ENCODE measurements at places on chromosomes 7 and 10. TPM values are rescaled to one million over a fixed set of nuclear protein-coding genes. Genes with fewer than 3 reads are reported as not detected.

DNA sequence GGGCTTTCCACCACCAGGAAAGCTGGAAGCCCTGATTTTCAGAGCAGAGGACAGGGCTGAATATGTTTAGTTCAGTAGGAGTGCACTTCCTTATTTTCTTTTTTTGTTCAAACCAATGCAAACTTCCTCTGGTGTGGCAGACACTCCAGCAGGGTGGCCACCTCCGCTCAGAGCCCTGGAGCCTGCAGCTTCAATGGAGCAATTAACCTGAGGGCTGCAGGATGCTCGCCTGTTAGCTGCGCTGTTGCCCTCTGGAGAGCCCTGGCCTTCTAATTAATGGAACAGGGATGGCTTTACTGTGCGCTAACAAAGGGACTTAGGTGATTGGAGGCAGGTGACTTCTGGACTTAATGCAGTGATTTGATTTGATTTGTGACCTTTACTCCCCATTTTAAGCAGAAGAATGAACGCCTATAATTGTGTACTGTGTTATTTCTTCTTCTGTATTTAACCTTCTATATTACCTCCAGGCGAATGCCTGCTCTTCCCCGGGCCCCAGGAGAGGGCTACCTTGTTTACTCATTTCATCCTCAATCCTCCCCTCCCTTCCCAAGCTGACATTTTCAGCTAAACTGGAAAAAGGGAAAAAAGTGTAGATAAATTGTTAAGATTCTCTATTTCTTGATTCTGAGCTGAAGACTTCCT is 123.0 kb upstream of the CTBP2 start:
- DNase-seq = peak; percentile 8

Gene EVX1
- polyA plus RNA-seq = 0.12 TPM

Gene MYO1G
- 0.62 TPM for polyA plus RNA-seq

GRCh38 chr7:28960071-28960840 is 2.1 kb upstream of the TRIL start:
- no peak for DNase-seq

Gene FOXI2
- polyA plus RNA-seq = 2.0 TPM

Gene SAP25
- polyA plus RNA-seq = 9.6 TPM

DNA sequence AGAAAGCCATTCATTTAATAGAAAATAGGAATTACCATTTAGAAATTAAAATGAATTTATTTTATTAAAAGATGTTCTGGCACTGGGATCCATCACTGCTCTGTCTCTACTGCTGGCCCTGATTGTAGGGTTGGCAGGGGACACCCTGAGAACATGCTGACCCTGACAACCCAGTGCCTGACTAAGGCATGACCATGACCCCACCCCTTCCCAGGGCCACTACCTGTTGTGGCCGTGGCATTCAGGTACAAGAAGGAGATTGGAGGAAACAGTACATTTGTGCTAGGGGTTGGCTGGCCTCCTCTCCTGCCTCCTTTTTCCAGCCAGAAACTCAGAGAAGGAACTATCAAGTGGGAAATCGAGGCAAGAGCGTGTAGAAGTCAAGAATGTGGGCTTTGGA is 197.0 kb upstream of the ZMIZ1 start:
- DNase-seq = no peak

DNA sequence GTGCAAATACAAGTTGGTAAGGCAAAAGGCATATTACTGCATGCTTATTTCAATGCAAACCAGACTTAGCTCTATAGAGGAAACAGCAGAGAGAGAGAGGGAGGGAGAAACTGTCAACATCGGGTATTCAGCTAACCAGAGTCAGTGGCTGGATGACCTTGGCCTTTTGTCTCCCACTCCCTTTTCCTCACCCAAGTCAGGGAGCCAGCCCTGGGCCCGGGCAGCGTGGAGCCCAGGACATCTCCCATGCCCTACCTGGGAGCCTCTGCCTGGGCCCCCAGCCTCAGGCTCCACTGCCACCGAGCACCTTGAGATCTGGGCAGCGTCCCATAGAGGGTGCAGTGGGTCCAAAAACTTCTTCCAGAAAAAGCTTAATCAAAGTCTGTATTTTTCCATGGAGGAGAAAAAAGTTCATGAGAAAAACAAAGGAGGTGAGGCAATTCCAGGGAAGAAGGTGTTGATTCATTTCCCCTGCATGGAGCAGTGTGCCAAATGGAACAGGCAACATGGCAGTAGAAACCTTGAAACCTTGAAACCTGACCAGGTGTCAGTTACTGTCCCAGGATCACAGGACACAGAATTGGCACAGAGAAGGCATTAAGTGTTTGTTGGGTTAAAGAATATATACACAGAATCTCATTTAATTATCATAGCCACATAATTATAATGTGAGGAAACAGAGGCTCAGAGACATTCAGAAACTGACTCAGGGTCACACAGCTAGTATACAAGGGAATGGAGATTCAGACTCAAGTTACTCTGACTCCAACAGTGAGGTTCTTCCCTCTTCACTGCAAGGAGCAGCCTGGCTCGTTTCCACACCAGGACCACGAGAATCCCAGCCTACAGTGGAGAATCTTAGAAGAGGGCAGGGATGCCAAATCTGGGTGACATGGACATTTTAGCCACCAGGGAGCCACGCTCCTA is 5.8 kb upstream of the NCOA4 start:
- DNase-seq = no peak

Gene SLC16A12
- 29.7 TPM for polyA plus RNA-seq

DNA sequence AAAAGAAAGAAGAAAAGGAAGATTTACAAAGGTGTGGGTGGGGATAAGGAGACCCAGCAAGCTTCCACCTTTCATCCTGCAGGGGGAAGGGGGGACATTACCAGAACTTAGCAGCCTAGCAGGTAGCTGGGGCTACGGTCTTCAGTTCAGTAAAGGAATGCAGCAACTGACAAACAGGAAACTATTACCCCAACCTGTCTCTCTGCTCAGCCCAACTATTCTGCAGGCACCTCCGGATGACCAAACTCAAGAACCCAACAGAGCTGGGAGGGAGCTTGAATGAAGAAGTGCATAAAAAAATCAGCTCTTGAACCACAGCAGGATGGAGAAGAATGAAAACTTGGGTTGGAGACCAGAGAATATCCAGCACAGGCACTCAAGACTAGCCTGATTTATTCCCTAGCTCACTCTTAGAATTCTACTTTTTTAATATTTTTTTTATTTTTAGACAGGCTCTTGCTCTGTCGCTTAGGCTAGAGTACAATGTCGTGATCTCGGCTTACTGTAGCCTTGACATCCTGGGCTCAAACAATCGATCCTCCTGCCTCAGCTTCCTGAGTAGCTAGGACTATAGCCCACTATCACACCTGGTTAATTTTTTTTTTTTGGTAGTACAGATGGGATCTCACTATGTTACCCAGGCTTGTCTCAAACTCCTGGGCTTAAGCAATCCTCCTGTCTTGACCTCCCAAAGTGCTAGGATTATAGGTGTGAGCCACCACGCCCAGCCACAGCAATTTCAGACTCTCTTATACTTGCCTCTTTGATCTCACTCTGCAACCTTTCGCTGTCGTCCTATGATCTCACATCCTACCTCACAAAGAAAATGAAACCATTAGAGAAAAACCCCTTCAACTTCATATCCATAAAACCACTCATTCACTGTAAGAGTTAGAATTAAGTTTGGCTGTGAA is 18.5 kb upstream of the C10orf67 start:
- no peak for DNase-seq

- no peak for DNase-seq
These were observed at the start of gene SSC4D for GRCh38 chr7:76409537-76409936. Gene SSC4D, minus strand, starts transcription at chr7:76409697. Its CDS starts 5,258 bp downstream, at chr7:76404439.

- DNase-seq = no peak
These were observed 161.8 kb upstream of the LAMB4 start for GRCh38 chr7:108291791-108292440.

- no peak for DNase-seq
These were observed 285.2 kb downstream of the CAMK1D start for GRCh38 chr10:12634621-12634931.

DNA sequence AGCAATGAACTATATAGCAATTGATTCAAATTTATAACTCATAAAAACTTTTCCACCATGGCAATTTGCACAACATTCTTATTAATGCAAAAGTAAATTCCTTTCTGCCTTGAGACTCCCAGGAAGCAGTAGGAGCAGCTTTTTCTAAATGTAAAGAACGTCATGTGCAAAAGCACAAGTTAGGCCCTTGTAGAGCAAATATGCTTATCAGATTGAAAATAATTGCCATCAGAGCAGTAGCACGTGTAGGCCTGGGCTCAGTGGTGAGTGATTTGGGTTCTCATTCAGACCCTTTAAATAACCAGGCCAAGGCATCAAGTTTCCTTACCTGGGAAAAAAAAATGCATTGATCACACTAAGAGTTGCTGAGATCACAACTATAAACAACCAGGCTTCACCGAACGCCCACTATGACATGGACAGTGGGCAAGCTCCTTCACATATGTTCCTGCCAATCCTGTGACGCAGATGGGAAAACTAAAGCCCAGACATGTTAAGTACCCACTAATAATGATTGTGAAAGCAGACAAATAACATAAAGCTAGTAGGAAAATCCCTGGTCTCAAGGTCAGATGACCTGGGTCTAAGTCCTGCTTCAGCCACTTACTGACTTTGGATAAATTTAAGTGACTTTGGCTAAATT is 22.1 kb upstream of the SAR1A start:
- DNase-seq = no peak

DNA sequence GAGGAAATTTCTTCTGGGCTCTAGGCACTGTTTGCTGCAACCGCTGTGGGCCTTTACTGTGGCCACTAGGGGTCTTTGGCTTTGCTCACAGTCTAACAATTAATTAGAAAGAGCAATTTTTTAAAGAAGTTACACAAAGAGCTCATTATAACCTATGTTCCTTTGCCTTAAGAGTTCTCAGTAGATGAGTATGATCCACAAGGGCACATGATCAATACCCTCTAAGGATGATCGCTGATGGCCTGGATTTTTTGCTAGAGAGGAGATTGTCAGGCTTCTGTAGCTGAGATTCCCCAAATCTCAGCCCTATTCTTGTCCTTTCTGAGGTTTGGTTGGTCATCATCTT is 80.8 kb upstream of the RHOBTB1 start:
- no peak for DNase-seq

DNA sequence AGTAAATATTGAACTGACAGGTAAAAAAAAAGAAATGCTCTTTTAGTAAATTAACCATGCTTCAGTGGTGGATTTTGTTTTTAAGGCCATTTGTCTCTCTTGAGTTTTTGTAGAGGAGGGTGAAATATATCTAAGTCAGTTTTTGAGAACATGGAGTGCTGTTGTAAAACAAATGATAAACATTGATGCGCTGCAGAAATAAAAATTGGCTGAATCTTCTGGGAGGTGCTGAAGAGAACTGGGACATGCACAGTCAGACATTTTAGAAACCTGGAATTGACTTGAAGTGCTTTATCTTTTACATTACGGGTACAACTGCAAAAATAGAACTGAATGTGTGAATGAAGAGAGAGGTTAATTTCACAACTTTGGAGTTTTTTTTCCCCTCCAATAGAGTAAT is 203.0 kb upstream of the HDAC9 start:
- no peak for DNase-seq

Gene COL28A1
- 10.4 TPM for polyA plus RNA-seq

Gene GSDME
- polyA plus RNA-seq = 17.1 TPM

Gene PDE6C
- polyA plus RNA-seq = 0.33 TPM

Gene STAG3
- polyA plus RNA-seq = 10.2 TPM

DNA sequence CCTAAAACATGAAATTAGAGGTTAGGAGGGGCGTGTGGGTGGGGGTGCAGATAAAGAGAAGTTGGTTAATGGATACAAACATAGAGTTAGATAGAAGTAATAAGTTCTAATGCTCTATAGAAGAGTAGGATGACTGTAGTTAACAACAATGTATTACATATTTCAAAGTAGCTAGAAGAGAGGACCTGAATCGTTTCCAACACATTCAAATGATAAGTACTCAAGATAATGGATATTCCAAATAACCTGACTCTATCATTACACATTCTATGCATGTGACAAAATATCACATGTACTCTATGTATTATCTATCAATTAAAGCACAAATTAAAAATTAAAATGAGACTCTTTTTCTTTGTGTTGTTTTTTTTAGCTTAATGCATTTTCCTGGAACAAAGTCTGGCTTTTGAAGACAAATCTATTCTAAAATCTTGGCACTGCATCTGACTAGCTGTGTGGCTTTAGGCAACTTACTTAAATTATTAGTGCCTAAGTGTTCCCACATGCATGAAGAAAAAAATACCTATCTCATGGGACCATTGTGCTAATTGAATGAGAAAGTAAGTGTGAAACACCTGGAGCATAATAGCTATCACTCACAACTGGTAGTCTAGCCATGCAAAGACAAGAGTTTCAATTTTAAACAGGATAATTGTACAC is 75.7 kb downstream of the SEMA3C start:
- DNase-seq = no peak

Gene IL6
- not detected for polyA plus RNA-seq

- DNase-seq = no peak
These were observed 9.0 kb downstream of the TMEM243 start for GRCh38 chr7:87210506-87210905.

Gene CPEB3
- 2.8 TPM for polyA plus RNA-seq

DNA sequence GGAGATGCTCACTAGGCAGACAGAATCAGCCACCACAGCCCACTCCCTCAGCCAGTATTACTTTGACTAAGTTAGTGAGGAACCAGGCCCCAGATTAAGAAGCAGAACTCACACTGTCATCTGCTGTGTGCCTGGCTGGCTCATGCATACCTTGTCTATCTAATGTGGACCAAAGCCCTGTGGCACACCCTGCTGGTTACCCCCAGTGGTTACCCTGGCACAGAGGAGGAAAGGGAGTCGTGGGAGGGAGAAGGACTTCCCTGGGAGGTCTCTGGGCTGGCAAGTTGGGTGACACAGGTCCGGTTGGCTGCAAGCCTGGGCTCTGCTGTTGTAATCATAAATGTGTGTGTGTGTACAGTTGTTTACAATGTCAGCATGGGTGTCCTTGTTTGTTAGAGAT is 7.5 kb upstream of the SH2D4B start:
- DNase-seq = no peak

Measured in renal pelvis (tissue), 12 donors.